ENCODE measurements at places on chromosomes 3 and 15.

- no peak for DNase-seq
Observed at GRCh38 chr15:79629687-79630086, 197.6 kb downstream of the MINAR1 start.

DNA sequence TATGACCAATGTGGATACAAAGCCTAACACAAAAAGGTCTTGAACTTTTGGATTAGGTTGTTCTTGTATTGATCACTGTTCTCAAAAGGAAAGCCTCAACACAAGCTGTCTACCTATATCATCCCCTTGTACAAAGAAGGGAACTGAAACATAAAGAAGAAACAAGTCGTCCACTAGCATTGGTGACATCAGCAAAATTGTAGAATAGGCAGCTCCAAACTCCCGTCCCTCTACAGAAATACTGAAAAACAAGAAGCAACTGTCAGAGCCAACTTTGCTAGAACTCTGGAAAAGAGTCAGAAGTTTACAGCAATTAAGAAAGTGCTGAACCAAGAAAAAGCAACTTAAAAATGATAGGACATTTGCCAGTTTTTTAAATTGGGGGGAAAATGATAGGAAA, 7.5 kb upstream of the NR1I2 start:
- no peak for DNase-seq

GRCh38 chr15:56804938-56805337, 71.6 kb upstream of the ZNF280D start:
- no peak for DNase-seq

DNA sequence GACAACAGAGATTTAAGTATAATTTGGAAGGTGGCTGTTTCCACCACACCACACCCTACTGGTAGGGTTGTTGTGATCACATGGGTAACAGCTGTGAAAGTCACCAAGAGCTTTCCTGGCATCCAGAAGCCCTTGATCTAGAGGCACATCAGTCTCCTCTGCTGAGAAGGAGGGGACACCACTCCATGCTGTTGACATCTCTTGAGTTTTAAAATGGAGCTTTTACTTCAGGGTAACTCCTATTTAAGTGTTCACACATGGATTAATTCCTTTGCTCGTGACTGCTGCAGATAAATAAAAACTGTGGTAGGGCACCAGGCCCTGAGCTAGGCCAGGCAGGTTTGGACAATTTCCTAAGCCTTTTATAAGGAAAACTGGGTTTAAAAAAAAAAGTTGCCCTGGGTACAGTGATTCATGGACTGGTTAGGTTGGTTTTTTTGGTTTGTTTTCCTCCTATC, 7.5 kb downstream of the EXOSC7 start:
- DNase-seq = peak; percentile 34

DNA sequence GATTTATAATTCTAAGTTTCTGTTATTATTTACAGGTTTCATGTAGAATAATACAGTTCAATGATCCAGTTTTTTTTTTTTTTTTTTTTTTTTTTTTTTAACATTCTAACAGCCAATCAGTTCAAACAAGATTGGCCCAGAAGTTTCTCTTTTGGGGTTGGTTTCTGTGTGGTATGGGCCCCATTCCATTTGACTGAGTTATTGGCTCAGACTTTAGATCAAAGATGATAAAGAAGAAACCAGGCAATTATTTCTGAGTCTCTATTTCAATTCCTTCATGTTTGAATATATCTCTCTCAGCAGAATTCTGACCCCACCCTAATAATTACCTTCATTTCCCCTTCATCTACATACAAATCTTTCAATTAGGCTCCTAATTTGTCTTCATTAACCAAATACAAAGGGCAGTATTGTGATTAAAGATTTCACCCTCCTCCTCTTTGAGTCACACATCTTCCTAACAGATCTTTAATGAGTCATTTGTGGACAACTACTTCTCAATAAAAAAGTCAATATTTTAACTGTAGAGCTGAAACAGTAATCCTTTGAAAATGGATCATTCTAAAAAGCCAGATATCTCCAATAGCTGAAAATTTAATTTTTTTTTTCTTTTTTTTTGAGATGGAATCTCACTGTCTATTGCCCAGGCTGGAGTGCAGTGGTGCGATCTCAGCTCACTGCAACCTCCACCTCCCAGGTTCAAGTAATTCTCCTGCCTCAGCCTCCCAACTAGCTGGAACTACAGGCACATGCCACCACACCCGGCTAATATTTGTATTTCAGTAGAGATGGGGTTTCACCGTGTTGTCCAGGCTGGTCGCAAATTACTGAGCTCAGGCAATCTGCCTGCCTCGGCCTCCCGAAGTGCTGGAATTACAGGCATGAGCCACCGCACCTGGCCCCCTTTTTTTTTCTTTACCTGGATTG, 878.8 kb downstream of the NAALADL2 start:
- no peak for DNase-seq

DNA sequence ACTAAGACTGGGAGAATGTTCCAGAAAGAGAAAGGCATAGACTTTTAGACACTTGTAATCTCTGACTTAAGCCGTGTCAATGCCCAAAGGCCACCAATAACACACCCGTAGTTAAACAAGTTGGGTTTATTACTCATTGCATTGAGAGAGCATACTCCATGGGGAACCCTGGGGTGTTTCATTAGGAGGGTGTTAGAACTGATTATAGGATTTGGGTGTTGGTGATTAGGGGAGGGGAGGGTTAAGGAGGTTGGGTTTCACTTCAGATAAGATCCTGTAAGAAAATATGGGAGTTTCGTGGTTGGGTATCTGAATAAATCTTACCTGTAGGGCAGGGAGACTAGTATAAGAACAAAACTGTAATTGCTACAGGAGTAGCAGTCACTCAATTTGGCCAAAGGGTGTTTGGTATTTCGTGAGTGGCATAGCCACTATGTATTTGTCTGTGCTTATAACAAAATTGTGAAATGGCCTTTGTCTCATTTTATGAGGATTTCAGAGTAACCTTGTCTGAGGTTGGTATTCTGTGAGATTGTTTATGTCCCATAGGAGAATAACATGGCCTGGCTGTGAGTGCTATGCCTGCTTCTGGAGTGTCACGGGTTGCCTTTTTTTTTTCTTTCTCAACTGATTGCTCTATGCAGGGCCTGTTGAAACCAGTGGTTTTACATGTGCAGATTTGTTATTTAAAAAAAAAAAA, 2.9 kb downstream of the HACD3 start:
- DNase-seq = peak; percentile 48

DNA sequence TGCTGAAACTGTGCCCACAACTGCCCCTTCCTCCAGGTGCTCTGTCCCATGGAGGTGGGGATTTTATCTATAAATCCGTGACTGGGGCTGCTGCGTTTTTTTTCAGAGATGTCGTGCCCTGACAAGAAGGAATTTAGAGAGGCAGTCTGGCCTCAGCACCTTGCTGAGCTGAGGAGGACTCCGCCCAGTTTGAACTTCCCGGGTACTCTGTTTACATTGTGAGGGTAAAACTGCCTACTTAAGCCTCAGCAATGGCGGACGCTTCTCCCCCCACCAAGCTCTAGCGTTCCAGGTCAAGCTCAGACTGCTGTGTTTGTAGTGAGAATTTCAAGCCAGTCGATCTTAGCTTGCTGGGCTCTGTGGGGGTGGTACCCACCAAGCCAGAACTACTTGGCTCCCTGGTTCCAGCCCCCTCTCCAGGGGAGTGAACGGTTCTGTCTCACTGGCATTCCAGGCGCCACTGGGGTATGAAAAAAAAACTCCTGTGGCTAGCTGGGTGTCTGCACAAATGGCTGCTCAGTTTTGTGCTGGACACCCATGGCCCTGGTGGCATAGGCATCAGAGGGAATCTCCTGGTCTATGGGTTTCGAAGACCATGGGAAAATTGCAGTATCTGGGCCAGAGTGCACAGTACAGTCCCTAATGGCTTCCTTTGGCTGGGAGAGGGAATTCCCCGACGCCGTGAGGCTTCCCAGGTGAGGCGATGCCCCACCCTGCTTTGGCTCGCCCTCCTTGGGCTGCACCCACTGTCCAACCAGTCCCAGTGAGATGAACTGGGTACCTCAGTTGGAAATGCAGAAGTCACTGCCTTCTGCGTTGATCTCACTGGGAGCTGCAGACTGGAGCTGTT, 68.5 kb upstream of the SGO1 start:
- no peak for DNase-seq

DNA sequence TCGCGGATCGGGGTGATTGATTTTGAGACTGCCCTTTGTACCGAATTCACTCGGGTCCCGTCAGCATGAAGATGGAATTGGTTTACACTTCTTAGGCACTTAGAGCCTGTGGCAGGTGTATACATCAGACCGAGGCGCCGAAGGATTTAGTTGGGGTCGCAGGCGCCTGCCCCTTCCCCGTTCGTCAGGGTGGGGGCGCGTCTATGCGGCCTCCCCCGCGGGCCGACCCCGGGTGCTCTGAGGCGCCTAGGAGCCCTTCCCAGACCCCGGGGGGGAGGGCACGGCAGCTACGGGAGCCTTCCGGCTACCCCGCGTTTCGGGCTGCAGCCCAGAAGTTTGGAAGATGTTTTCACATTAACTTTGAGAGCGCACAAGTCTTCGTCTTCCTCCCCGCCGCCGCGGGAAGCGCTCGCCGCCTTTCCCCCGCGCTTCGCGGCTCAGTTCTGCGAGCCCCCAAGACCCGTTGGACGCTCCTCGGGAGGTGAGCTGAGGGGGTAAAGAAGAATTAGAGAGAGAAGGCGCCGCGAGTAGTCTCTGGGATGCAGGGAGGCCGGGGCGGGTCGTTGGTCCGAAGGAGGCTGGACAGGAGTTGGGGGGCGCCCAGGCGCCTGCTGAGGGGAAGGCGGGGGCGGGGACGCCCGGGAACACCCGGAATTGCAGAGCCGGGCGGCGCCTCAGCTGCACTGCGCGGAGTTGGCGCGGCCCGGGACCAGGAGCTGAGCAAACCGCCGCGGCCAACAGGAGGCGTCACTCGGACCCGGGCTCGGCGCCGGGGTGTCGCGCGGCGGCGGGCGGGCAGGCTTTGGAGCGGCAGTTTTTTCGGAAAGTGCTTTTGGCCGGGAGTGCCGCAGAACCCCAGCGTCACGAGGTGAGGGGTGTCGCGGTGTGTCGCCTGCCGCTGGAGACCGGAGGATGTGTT, 780 bp downstream of the TIPARP start:
- peak; percentile 49 for DNase-seq

DNA sequence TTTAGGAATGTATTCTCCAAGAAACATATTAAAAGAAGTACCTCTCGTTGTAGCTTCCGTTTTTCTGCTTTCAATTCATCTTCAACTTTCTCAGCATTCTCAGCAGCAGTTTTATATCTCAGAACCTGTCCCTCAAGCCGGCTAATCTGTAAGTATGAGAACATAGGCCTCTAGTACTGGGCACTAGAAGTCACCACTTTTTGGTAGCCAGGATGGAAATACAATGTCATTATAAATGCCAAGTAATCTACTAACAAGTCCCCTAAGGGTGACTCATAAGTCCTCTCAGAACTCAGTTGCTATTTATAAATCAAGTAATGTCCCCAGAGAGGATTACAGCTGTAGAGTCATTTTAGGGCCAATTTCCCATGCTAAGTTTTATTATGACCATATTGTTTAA, 61.1 kb downstream of the MLH1 start:
- DNase-seq = peak; percentile 40

GRCh38 chr15:47516558-47516957, 200.7 kb upstream of the SEMA6D start:
- no peak for DNase-seq

DNA sequence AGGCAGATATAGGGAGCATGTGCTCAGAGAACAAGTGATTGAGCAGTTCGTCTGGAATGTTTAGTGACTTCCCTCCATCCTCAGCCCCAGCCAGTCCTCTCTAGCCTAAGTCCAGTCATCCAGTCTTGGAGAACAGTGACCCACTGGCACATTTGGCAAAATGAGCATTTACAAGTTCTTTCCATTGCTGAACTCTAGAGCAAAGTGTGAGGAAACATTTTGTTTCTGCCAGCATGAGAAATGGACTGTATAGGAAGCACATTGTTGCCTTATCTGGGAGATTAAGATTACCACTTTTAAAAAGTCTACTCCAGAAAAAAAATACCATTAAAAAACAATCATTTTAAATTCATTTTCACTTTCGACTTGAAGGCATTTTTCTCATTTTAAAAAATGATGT, 353.6 kb downstream of the SHQ1 start:
- DNase-seq = peak; percentile 27

GRCh38 chr15:62658498-62658897, 384.0 kb upstream of the TPM1 start:
- no peak for DNase-seq

- no peak for DNase-seq
Observed at GRCh38 chr3:182596676-182597410, 196.5 kb upstream of the ATP11B start.

- DNase-seq = no peak
Observed at GRCh38 chr3:61601831-61602230, 40.5 kb downstream of the PTPRG start.

GRCh38 chr3:67470207-67470606, 184.2 kb downstream of the SUCLG2 start:
- no peak for DNase-seq

DNA sequence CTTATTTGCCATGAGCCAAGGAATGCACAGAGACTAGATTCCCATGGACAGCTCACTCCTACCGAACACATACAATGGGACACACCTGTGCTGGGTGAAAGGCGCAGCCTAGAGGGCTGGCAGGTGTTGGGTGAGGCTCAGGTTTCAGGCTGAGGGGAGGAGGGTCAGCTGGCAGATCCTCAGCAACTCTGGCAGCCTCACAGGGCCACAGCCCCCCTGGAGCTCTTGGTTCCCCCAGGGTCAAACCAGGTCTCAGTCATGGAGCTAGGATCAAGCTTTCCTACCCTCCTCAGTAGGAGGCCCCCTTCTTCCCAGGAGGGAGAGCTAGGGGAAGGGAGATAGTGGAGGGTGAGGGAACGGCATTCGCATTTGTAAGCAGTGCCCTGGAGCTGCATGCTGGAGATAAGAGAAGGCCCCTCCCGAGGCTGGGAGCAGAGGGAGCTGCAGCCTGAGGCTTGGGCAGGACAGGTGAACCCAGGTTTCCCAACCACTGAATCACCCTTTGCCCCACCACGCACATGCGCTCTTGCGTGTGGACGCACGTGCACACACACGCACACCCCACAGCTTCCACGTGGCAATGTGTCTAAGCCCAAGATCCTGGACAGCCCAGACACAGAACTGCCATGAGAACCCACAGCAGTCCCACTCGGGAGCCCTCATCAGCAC, 26.3 kb upstream of the TFRC start:
- DNase-seq = peak; percentile 92

GRCh38 chr3:72473156-72473555, 375.1 kb downstream of the SHQ1 start:
- no peak for DNase-seq

DNA sequence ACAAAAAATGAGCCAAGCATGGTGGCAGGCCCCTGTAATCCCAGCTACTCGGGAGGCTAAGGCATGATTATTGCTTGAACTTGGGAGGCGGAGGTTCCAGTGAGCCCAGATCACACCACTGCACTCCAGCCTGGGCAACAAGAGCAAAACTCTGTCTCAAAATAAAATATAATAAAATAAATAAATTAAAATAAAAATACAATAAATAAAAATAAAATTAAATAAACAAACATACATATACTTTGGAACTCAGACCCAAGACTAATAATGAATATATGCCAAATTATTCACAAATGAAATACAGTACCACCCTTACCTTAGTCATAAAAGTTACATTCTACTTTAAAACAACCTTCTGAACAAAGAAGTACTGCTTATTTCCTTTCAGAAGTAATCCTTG, 81.8 kb downstream of the SCAPER start:
- DNase-seq = no peak
